ENCODE measurements at places on chromosomes 11 and 22.

DNA sequence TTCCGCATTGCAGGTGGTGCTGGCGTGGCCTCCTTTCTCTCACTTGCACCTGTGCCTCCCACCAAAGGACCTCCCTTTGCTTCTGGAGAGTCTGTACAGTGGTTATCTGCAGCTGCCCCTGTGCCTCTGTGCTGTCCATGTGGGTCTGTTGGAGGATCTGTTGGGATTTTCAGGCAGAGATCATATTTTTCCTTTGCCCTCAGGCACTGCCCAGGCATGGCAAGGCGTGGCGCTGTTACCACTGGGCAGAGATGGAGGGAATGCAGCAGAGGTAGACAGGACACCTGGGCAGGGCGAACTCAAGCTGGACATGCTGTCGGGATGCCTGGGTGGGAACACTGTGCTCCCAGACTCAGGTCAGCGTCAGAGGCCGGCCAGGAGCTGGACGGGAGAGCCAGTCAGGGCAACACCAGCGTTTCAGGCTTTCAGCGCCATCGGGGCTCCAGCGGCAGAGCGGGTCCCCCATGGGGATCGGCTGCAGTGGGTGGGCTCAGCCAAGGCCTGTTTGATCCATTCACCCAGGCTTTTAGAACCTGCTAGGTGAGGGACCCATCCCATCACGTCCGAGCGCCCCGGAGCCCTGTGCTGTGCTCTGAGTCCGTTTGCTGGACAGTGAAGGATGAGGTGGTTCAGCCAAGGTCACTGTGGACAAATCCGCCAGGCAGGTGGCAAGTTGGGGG is 718.9 kb downstream of the BRD1 start:
- DNase-seq: no peak

GRCh38 chr11:120168960-120169681 is 31.2 kb upstream of the TRIM29 start:
- no peak for DNase-seq

- DNase-seq: no peak
Measured at GRCh38 chr22:48278620-48279460, 1516.4 kb downstream of the TBC1D22A start.

GRCh38 chr11:123521930-123522329 is 91.9 kb downstream of the GRAMD1B start:
- DNase-seq: no peak

DNA sequence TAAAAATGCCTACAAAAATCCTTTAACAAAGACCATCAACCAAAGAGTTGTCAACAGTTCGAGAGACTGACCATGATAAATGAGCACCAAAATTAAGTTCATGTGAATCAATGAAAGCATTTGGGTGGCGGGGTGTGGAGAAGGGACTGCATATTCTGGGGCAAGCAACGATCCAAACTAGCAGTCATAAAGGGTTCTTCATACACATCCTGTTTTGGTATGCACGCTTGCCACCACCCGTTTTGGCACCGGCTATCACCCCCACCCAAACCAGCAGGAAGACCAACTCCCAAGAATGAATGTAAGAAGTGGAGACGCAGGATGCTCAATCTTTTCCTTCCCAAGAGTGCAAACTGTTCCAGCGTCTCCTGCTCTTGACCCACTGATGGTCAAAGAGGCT is 80.8 kb downstream of the SGSM3 start:
- DNase-seq: no peak

GRCh38 chr11:2796508-2797113 is 89.0 kb downstream of the CDKN1C start:
- no peak for DNase-seq

DNA sequence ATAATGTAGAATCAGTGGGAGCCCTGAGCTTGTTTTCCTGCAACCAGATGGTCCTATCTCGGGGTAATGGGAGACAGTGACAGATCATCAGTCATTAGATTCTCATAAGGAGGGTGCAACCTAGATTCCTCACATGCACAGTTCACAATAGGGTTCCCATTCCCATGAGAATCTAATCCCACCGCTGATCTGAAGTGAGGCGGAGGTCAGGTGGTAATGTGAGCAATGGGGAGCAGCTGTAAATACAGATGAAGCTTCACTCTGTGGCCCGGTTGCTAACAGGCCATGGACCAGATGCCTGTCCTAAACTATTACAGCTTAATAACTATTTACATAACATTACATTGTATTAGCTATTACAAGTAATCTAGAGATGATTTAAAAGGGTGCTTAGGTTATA is 17.0 kb downstream of the DIXDC1 start:
- DNase-seq: no peak

DNA sequence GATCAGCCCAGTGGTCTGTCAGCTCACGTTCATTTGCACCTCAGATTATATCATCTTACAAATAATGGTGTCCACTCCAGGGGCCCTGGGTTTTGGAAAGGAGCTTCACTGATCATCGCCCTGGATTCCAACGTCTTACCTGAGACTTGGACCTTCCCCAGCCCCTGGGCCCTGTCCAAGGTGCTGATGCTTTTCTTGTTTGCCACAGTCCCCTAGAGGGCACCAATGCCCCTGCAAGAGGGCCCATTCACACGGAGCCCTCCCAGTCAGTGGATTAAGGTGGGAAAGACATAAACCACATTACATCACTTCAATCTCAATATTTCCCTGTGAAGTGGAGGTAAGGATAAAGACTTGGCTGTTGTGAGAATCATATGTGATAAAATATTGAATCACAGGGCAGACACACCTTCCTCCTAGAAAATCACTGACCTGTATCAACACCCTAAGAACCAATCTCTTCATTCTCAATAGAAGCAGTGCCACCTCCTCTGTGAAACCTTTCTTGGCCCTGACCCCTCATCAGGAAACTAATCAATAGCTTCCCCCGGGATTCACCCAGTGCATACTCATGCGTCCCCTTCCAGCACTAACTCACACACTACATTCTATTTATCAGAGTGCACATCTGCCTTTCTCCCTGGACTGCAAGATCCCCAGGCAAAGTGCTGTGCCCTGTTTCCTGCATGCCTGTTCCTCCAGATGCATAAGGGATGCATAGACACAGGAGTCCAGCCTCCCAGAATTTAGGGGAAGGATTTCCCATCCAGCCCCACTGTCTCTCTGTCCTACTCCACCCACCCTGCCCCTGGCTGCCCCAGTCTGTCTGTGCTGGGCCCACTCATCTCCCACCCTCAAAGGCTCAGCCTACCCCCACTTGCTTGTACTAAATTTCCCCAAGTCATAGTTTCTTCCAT is 167.0 kb downstream of the BUD13 start:
- DNase-seq: no peak
